ENCODE measurements at places on chromosomes 13 and 19.

DNA sequence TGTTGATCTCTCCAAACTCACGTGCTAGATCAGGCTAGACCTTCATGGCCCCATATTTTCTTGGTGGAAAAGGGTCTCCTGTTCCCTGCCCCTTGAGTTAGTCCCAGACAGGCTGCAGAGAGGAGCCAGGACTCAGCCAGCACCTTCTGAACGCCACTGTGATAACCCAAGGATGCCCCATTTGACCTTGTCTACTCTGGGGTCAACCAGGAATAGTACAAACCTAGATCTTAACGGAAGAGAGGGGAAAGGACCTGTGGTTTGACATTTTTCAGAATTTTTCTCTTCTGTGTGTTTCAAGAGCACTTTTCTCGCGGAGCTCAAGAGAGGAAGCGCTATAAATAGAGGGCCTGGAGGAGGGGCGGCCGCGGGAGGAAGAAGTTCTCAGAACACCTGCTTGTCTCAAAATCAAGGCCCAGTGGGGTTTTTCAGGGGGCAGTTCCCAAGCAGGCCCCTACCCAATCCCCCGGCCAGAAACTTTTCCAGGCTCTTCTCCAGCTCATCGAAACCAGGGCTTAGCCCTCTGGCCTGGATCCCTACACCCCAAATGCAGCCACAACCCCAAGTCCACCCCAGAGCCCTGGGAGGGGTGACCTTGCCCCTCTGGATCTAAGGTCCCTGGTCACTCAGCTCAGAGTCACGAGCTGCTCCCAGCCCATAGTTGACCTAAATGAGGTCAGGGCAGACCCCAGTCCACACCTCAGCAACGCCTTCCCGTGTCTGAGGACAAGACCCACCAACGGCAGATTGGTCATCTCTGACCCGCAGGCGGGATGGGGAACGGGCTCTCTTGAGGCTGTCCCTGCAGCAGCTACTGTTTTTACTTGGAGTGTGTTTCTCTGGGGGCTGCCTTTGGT is 75.6 kb upstream of the TM9SF2 start:
- no peak for DNase-seq

DNA sequence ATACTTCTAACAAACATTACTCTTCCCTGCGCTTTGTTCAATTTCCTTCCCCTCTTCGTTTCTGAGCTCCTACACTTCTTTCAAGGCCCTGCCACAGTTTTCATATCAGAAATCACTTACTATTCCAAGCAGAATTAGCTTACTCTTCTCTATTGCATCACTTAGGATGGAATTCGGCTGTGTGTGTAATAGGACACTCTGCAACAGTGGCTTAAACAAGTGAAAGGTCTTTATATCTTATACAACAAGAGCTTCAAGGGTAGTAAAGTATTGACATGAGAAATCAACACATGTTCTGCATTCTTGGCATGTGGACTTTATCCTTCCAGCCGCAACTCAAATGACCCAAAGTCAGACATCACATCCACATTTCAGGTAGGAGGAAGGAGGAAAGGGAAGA is 279.6 kb downstream of the PCDH20 start:
- no peak for DNase-seq

DNA sequence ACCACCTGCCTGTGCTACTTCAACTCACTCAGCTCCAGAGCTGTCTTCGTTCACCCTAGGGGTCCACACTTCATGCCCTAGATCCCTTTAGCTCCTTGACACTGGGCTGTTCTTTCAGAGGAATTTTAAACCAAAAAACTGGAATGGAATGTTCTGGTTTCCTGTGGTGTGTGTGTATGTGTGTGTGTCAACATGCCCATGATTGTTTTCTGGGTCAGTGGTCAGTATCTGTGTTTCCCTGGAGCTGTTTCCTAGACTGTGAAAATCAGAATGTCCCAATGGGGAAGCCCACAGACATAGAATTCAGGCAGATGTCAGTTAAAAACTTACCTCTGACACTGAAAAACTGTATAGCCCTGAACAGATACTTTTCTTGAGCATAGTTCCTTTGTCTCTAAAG is 1.3 kb downstream of the PMIS2 start:
- no peak for DNase-seq

DNA sequence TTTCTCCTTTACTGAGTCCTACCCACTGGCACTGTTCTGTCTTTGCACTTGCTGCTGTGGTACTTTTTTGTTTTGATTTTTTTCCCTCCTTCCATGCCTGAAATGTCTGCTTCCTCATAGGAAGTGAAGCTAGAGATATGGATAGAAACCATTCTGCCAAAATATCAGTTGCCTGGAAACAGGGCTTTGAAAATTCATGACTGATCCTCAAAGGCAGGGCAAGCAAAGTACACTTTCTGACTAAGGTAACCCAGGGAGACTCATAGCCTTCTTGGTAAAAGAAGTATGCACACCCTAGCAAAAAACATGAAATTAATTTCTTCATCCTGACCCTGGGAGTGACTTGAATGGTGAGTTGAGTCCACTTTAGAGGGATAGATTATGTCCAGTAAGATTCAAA is 329.8 kb downstream of the MYO16 start:
- no peak for DNase-seq

DNA sequence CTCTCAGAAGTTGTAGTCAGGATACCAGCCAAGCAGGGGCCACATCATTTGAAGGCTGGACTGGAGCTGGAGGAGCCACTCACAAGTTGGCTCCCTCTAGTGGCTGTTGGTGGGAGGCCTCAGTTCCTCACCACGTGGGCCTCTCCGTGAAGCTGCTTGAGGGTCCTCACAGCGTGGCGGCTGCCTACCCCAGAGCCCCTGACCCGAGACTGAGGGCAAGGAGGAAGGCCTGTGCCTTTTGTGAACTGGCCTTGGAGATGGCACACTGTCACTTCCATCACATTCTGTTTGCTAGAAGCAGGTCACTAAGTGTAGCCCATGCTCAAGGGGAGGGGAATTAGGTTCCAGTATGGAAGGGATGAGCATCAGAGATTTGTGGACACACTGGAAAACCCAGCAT is 14.6 kb downstream of the GNA11 start:
- no peak for DNase-seq

DNA sequence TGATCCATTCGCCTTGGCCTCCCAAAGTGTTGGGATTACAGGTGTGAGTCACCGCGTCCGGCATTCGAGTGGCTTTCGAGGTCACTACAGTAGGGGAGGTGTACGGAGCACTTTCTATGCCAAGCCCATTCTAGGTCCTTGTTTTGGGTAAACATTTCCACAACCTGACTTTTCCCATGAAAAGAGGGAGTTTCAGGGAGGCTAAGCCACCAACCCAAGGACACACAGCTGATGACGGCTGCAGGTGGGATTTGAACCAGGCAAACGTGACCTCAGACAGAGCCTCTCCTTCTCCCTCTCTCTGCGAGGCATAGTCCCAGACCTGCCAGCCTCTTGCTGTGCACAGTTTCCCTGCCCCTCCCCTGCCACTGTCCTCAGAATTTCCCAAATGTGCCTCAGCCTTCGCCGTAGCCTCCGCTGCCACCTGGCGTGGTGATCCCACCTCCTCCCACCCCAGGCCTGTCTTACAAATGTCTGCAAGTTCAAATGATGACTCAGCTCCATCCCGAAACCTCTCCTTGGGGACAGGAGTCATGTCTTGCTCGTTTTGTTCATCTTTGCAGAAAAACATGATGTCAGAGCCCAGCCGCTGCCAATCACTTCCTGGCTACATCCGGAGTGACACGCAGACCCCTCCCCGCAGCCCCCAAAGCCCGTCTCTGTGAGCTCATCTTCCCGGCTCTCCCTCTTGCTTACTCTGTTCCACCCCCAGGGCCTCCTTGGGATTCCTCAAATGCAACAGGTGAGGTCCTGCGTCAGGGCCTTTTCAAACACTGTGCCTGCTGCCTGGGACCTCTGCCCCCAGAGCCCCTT is 6.6 kb upstream of the GADD45B start:
- no peak for DNase-seq

DNA sequence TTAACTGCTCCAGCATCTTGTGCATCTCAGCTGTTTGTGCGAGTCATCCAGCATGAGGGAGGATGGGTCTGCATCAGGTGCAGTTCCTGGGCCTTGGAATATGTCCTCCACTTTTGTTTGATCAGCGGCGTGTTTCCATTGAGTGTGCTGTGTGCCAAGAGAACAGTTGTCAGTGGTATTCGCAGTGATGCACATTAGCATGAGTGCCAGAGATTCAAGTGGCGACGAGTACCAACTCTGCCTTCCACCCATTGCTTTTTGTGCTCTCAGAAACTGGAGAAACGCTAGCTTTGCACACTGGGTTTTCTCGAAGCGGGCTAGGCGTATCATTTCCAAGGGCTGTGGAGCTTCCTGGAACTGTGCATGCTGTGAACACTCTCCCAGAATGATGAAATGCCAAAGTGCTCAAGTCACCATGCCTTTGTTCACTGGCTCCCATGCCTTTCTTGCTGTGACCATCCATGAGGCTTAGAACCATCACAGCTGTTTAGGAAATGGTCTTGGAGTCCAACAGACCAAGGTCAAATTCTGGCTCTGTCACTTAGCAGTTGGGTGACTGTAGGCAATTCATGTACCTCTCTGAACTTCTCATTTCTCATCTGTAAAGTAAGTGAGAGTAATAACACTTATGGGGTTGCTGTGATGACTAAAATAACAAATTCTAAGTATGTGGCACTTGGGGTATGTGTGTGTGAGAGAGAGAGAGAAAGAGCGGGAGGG is 18.4 kb downstream of the LRCH1 start:
- no peak for DNase-seq

- DNase-seq = no peak
These were observed 59.5 kb downstream of the RAP2A start for GRCh38 chr13:97493456-97493855.

DNA sequence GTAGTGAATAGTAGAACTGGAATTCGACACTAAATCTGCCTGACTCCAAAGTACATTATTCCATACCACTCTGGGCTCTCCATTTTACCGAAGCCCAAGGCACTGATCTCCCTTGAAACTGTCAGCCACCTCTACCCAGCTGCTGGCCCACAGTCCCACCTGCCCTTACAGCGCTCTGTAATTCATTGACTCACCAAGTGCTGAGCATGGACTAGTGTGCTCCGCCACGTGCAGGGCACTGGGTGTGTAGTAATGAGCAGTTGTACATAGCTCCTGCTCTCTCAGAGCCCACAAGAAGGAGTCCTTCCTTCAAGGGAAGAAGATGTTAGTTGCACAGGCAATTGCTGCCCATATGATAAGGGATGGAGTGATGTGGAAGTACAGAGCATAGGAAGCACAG is 76.6 kb upstream of the SIAH3 start:
- DNase-seq = no peak

DNA sequence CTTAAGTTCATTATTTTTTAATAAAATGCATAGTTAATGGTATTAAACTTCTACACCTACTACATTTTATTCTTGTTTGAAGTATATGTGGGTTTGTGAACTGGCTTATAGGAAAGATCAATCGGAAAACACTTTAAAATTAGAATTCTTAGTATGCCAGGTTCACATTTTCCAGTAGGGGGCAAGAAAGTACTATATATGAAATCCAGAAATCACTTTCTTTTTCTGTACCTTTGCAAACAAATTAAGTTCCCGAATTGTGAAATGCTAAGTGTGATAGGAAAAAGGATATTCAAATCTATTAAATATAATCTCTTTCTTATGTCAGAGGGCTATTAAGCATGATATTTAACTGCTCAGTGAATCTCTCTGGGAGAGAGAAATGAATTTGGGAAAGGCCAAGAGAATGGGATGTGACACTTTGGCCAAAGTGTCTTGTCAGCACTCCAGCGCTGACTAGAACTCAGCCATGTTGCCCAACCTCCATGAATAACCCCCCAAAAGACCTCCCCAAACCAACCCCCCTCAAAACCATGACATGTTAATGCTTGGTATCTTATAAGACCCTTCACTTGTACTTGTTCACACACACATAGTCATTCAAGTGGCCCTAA is 122.6 kb upstream of the SLC10A2 start:
- DNase-seq = no peak

- no peak for DNase-seq
These were observed 86.1 kb upstream of the DOCK9 start for GRCh38 chr13:99063952-99064351.

- no peak for DNase-seq
These were observed 523.0 kb upstream of the NBEA start for GRCh38 chr13:34419025-34419424.

- no peak for DNase-seq
These were observed 116.6 kb upstream of the SPACA7 start for GRCh38 chr13:112259511-112259910.

GRCh38 chr19:35291259-35291658 is 702 bp upstream of the MAG start:
- DNase-seq = no peak

GRCh38 chr13:37613236-37613635 is 14.7 kb upstream of the POSTN start:
- DNase-seq = no peak

DNA sequence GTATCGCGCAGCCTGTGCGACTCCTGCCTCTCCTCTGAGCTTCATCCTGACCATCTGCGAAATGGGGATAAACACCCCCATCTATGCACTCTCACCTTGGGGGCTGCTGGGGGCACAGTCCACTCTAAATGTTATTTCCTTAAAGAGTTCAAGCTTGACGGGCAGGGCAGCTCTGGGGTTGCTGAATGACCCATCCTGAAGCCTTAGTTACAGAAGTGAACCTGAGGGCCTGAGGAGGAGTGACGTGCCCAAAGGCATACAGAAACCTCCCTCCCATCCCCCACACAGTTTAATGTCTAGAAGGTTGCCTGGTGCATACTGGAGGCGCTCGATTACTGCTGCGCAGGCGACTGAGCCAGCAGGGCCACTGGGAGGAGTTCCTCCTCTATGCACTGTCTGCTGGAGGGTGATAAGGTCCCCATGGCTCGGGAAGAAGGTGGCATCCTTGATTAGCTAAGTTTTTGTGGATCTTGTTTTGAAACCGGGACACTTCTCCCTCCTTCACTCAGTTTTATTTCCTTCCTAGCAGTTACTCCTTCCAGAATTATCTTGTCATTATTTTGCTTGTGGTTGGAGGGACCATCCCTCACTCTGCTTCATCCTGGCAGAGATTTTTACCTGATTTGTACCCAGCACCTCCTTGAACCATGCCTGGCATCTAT is 572 bp upstream of the FKBP8 start:
- no peak for DNase-seq

- no peak for DNase-seq
These were observed 514 bp downstream of the PRKACA start for GRCh38 chr19:14116918-14117578.

GRCh38 chr13:104984296-104984818 is 1551.1 kb downstream of the EFNB2 start:
- DNase-seq = no peak

GRCh38 chr13:30165796-30166195 is 141.6 kb downstream of the KATNAL1 start:
- DNase-seq = no peak

DNA sequence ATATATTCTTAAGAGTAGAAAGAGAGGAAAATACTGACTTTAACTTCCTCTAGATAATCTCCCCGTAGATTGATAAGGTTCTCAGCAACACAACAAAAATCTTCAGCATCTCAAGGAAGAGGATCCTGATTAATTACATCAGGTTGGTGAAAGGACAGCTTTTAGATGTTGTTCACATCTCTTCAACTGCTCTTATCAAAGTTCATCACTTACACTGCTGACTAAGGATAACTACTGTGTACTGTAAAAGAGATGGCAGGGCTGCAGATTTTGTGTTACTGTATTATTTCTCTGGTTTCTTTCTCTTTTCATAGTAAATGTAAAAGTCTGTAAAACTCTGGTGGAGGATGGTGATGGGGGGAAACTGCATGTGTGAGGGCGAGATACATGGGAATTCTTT is 133.7 kb downstream of the PCDH9 start:
- DNase-seq = no peak

GRCh38 chr19:15488489-15489226 is 9.4 kb upstream of the PGLYRP2 start:
- DNase-seq = no peak

GRCh38 chr19:7679771-7680605 is 645 bp upstream of the TRAPPC5 start:
- no peak for DNase-seq

- DNase-seq = no peak
These were observed 260.0 kb downstream of the FGF14 start for GRCh38 chr13:102141625-102142472.

Measured in ureter (tissue), 1 donor.